ENCODE measurements at places on chromosomes 16 and 17.

DNA sequence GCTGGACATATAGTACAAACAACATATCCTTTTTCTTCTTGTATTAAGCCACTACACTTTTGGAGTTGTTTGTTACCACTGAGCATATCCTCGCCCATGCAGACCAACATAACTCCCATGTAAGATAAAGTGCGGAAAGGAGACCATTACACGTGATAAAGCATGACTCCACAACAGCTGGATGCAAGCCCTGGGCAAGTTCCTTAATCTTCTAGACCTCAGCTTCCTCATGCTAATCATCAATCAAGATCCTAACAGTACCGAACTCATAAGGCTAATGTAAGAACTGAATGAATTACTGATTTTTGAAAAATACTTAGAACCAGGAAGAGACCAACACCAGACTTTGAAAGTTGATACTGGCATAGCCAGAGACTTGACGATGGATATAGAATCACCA lies 47.0 kb upstream of the GSG1L start:
- DNase-seq, result no peak

GRCh38 chr16:3728424-3729160 lies 11.3 kb upstream of the TRAP1 start:
- DNase-seq, result no peak

DNA sequence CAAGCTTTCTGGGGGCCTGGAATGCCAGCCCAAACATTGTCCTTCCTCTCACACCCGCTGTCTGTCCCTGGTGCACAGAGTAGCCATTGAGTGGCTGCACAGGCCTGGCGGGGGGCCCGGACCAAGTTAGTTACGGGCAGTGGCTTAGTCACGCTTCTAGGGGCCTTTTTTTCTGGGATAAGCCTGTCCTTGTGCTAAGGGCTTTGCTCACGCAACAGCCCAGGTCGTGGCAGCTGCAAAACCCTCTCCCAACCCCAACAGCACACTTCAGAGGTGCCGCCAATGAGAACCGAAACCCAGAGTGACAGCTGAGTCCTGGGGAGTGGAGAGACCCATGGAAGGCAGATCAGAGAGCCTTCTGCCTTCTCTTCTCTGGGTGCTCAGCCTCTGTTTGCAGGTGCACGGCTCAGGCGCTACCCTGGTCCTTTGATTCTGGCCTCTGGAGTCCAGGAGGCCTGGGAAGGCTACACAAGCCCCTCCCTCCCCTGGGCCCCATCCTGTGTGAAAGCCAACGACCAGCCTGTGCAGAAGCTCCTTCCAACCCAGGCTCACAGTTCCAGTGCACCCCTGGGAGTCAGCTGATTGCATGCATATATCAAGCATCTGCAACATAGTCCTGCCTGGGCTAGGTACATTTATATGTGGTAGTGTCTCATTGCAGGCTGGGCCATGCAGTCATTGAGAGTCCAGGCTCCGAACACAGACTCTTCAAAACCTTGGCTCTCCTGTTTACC lies 9.1 kb downstream of the WSCD1 start:
- DNase-seq, result no peak

- no peak for DNase-seq
Measured at GRCh38 chr17:3724378-3725077, 825 bp downstream of the HASPIN start.
